Kidney epithelial cell (primary cell): ENCODE measurements at places on chromosomes 11 and 22. TPM values are rescaled to one million over a fixed set of nuclear protein-coding genes. Genes with fewer than 3 reads are reported as not detected.
A peak's percentile ranks its signal among the peaks of the same experiment; 100 is the strongest.

Gene RTN4RL2
- total RNA-seq, result 0.48 and 0.67 TPM in 2 replicates

Gene OR4D5
- total RNA-seq, result not detected in 2 replicates

Gene TNNT3
- not detected in 2 replicates for total RNA-seq

DNA sequence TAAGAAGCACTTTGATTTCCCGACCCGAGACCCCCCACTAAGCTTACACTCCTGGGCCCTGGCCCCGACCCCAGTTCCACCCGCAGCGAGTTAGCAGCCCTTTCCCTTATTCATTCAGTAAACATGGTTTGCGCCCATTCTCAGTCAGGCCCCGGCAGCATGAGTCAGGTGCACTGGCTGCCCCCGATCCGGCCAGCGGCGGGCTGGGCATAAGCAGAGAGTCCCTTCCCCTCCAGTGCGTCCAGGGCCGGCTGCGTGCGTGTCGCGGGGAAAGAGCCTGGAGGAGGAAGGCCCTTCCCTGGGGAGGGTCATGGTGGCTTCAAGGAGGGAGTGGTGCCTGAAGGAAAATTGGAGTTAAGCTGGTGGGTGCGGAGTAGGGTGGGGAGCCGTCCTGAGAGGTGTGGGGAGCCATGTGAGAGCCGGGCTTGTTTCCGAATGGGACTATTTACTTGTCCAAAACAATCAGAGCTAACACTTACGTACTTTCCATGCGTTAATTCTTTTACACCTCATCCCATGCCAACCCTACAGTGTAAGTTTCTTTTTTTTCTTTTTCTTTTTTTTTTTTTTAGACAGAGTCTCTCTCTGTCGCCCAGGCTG is 657 bp downstream of the IGHMBP2 start:
- DNase-seq, result no peak

GRCh38 chr11:120149246-120149645 is 11.3 kb upstream of the TRIM29 start:
- no peak for DNase-seq

- no peak for DNase-seq
Measured at GRCh38 chr11:94537031-94537600, 6.6 kb upstream of the FUT4 start.

- DNase-seq, result peak; percentile 92
Measured at GRCh38 chr11:93908689-93909088, 58.3 kb upstream of the VSTM5 start.

DNA sequence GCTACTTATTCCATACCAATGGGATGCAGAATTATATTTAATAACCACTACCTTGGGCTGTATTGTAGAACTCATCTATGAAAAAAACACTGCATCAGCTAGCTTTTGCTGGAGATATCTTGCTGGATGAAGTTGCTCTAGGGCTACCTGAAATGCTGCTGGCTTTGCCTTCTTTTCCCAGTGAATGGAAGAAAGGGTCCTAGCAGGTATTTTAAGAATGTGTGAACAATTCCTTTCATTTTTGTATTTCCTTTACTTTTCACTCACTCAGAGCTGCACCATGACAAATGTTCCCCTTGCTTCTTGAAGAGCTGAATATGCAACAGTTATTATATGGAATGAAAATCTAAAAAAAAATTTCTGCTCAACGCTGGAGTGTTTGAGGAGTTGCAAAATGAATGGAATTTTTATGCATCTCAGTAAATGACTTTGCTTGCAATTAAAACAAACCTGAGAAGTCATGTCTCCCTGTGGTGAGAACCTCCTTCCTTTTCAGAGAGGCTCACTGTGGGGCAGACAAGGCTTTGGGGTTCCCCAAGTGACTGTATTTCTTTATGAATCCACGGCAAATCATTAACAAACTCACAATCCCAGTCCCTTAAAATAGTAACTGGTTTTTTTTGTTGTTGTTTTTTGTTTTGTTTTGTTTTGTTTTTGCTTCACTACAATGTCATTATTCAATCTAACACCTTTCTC is 566.8 kb upstream of the KIRREL3 start:
- no peak for DNase-seq

DNA sequence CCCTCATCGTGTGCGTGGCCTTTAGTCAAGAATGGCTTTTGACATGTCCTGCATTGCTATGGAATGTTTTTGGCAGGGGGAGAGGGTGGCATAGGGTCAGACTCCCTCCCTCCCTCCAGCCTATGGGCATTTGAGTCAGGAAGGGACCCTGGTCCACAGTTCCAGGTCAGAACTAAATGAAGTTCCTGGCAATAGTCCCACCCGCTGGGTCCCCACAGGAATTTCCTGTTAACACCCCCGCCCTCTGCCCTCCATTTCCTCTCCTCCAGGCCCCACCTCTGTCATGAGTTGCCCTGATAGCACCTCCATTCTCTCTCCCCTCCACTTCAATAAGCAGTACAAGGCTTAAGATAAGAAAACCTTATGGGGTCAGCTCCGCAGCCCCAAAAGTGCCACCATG is 40.8 kb upstream of the LMO2 start:
- no peak for DNase-seq

DNA sequence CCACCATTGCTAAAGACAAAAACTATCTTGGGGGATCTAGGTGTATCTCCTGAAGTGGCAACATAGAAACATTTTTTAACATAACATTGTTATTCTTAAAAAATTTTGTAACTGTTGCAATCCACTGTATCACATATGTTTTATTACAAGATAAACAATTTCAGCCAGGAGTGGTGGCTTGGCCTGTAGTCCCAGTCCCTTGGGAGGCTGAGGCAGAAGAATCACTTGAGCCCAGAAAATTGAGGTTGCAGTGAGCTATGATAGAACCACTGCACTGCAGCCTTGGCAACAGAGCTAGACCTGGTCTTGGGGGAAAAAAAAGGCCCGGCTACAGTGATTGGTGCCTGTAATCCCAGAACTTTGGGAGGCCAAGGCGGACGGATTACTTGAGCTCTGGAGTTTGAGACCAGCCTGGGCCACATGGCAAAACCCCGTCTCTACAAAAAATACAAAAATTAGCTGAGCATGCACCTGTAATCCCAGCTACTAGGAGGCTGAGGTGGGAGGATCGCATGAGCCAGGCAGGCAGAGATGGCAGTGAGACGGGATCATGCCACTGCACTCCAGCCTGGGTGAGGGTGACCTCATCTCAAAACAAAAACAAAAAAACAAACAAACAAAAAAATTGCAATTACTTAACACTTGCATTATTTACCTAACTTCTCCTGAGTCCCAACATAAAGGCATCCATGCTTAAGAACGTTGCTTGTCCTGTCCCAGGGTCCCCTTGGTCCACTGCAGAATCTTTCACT is 1.5 kb upstream of the DEPDC5 start:
- no peak for DNase-seq

DNA sequence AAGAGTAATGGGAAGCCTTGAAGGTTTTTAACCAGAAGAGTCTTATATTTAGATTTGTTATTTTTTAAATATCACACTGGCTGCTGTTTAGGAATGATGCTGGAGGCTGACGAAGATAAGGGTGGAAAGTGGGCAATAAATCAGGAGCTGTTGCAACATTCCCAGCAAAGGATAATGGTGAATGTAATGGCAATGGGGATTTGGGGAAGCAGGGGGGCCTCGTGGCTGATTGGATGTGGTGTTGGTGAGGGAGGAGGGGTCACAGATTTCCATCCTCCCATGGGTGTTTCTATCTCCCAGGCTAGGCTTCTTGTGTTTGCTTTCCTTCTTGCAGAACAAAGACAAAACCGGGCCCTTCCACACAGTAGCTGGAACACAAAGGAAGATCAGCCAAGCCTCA is 80.8 kb downstream of the PIWIL4 start:
- no peak for DNase-seq

GRCh38 chr11:24497831-24498230 is 978 bp downstream of the LUZP2 start:
- DNase-seq, result no peak
